ENCODE measurements at places on chromosomes 13 and 19. TPM values are rescaled to one million over a fixed set of nuclear protein-coding genes. Genes with fewer than 3 reads are reported as not detected.

Gene ZNF888
- 5.2 TPM for total RNA-seq

Gene SLC25A15
- 16.3 TPM for total RNA-seq

Gene PCP2
- total RNA-seq: not detected

Gene SCGB2B2
- not detected for total RNA-seq

Gene PABPC3
- total RNA-seq: under 0.01 TPM

Gene HNRNPA1L2
- 2.6 TPM for total RNA-seq

Gene HSH2D
- not detected for total RNA-seq

Gene ZNF266
- 8.5 TPM for total RNA-seq

Gene IL17D
- total RNA-seq: 2.4 TPM

Gene MAN2B1
- total RNA-seq: 77.2 TPM

DNA sequence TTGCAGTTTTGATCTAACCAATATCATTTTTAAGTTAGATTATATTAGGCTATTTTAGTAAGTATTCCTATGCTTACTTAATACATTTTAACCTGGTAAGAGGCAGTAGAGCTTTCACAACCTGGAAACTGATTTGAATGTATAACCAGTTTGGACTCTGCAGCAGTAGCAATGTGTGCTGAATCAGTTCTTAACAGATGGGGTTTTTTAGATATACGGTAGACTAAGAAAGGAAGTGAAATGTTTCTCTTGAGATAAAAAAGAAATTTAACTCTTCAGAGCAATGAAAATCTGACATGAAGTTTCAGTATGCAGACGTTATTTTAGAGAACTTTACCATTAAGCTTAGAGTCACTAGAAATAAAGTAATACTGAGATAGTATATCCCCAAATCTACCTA is 2.7 kb downstream of the NBEA start:
- DNase-seq: no peak

DNA sequence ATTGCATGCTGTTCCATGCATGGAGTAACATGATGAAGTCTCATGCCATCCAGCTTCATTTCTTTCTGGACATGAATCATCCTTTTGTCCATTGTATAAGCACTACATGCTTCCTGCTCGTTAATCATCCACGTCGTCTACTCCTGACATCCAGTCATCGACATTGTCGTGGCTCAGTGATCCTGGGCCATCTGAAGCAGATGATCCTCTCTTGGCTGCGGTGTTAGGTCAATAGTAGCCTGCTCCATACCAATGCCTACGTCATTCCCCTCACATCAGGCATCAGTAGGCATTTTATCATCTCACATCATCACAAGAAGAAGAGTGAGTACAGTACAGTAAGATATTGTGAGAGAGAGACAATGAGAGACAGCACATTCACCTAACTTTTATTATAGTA is 7.9 kb upstream of the MYO16 start:
- DNase-seq: no peak

DNA sequence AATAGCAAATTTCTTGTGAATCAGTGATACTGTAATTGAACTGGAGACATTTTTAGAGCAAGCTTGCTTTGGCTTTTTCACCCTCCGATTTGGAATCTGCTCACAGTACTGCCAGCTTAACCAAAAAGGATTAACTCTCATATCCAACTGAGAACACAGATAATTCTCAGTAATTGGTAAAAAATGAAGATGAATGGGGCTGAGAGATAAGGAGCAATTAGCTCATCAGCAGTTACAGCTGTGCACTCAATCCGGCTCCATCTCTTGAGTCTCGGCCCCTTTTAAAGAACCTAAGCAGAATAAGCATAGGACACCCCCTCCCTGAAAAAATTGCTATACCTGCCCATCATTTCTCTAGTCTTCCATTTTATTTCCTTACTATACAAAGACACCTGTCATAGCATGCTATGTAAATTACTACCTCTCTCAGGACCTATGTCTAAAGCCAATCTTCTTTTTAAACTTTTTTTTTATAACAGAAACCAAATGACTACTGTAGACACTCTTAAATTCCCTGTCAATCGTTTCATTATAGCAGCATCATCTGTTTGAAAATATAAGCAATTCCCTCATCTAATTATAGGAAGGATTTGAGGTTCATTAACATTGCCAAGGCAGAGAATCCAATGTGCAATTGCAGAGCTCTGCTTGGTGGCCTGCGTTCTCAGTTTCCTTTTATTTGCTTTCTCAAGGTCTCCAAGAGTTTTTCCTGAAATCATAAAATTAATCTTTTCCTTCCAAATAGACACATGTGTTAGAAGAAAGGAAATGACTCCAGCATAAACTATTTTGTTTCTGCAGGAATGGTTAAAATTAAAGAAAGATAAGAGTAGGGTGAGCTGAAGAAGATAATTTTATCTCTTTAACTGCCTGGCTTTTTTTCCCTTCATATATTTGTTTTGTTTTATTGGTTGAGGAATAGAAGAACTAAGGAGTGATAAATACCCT is 242.1 kb downstream of the DACH1 start:
- DNase-seq: peak; percentile 79

DNA sequence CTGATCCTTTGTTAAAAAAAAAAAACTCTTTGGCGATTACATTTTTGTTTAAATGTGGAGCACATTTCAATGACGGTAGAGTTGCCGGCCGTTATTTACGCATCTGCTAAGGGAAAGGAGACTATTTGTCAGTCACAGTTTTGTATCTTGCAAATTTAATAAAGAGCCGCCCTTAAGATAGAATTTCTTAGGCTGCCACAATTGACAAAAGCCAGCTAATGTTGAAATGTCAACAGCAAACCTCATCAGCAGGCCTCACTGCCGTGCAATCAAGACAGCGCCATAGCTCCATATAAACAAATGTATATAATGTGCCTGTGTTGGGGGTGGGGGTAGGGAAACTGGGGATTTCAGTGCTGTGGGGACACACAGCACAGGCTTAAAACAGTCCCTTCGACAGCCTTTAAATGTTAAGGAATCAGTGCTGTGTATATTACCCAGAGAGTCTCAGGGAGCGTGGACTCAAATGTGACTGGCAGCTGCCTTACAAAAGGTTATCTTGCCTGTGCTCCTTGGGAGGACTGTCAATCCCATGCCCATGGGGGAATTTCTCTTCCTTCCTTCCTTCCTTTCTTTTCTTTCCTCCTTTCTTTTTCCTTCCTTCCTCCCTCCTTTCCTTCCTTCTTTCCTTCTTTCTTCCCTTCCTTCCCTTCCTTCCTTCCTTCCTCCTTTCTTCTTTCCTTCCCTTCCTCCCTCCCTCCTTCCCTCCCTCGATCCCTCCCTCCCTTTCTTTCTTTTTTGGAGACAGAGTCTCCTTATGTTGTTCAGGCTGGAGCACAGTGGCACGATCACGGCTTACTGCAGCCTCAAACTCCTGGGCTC is 108.0 kb downstream of the URI1 start:
- DNase-seq: no peak

- DNase-seq: peak; percentile 19
These were observed 18.6 kb upstream of the COG3 start for GRCh38 chr13:45446181-45446580.

- no peak for DNase-seq
These were observed 98.8 kb upstream of the CACNA1A start for GRCh38 chr19:13604902-13605586.

DNA sequence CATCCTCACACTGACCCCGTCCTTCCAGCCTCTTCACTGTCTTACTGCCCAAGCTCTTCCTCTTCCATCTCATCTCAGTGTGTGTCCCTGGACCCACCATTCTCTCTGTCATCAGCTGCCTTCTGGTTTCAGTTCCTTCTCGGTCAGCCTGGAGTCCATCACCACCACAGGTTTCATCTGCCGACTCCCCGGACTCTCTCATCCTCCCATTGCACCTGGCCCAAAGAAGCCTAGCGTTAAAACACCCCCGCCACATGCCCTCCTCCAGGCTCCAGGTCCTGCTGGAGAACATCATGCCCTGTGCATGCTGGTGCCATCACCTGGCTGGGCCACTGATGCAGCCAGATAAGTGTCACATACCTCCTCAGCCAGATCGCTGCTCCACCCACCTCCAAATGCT is 122.1 kb upstream of the GPR12 start:
- DNase-seq: no peak

- DNase-seq: no peak
These were observed 1.8 kb upstream of the GSX1 start for GRCh38 chr13:27790523-27790922.

GRCh38 chr19:49315111-49315510 is 9.9 kb downstream of the SLC6A16 start:
- DNase-seq: no peak

- no peak for DNase-seq
These were observed 303.6 kb downstream of the KCNRG start for GRCh38 chr13:50318887-50319286.

DNA sequence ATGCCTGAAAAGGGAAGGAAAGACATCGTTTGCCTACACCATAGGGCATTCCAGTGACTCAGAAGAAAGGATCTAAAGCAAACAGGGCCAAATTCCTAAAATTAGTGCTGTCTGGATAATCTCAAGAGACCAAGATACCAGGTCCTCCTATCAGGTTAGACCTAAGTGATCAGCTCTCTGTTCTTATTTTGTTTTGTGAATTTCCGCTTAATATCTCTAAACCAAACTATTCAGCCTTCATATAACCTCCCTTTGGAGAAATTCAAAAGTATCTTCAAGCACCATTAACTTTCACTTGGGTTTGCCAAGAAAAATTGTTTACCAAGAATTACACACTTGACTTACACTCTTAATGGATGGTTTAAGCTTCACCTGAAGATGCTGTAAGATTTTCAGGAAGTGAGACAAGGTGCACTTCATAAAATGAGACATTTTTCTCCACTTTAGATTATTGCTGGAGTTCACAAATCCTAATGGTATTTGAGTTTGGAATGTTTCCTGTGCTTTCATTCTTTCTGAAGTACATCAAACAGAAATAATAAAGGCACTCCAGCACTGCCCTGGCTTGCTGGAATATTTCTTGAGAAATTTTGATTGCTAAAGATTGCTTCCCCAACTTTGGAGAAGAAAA is 376.1 kb downstream of the LMO7 start:
- no peak for DNase-seq
